ENCODE measurements at places on chromosomes 5 and 9.
A peak's percentile ranks its signal among the peaks of the same experiment; 100 is the strongest.

DNA sequence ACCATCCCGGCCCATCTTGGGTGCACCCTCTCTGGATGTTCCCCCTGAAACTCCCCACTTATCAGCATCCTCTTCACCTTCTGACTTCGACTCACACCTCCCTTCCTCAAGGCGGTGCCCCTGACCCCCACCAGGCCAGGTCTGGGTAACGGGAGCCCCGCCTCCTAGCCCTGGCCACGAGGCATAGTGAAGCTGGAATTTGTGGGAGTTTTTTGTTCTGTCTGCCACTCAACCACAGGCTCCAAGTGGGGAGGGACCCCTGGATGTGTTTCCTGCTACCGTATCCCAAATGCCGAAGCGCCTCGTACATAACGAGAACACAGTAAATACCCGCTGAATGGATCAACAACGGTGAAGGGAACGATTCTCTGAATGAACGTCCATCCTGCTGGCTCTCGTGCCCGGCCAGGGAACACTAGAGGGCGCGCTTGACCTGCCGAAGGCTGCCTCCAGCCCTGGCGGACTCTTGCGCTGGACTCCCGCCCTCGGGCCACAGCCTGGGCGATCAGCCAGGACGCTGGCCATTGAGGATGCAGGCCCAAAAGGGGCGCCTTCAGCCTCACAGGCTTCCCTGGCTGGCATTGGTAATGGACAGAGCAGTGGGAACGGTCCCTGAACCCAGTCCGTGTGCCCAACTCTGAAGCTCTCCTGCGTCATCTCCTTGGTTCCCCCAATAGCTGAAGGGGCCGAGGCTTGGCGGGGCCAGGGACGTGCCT is 47.3 kb upstream of the PHYKPL start:
- peak; percentile 56 for DNase-seq

- DNase-seq, result no peak
Observed at GRCh38 chr9:76835571-76836283, 70.2 kb downstream of the PRUNE2 start.

- peak; percentile 43 for DNase-seq
Observed at GRCh38 chr5:83564069-83564749, 92.7 kb downstream of the VCAN start.

GRCh38 chr5:59767681-59768151 is 125.8 kb downstream of the PDE4D start:
- no peak for DNase-seq

- DNase-seq, result no peak
Observed at GRCh38 chr5:108561416-108562204, 179.7 kb upstream of the FBXL17 start.

- peak; percentile 4 for DNase-seq
Observed at GRCh38 chr9:121557581-121558447, 58.2 kb upstream of the GGTA1 start.

- DNase-seq, result no peak
Observed at GRCh38 chr9:88221105-88221504, 82.8 kb upstream of the SPATA31C2 start.

- no peak for DNase-seq
Observed at GRCh38 chr5:135135530-135136226, 101.7 kb upstream of the PITX1 start.

- peak; percentile 15 for DNase-seq
Observed at GRCh38 chr5:154868702-154869101, 10.3 kb downstream of the CNOT8 start.

DNA sequence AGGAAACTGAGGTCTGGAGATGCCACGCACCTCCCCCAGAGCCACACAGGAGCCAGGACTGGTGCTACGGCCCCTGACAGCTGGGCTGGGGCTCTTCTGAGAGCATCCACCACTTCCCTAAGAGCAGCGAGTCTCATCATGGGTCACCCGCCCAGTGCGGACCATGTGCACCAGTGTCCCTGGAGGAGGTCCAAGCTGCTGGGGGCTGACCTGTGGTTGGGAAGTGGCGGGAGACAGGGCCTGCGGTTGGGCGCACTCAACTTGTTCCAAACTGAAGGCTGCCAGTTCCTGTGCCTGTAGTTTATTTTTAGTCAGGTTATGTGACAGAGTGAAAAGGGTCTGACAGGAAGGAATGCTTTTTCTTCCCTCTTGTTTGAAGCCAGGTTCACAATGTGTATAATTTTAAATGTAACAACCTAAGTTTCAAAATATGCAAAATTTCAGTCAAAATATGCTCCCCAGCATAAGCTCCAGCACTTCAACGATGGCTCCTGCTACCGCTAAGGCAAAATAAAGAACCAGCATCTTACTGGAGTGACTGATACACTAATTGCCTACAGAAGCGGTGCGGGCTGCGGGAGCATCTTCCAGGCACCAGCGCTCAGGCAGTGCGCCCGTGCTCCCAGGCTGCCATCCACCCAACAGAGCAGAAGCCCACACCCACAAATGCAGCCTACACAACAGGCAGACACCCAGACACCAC is 14.8 kb downstream of the BARHL1 start:
- DNase-seq, result no peak

DNA sequence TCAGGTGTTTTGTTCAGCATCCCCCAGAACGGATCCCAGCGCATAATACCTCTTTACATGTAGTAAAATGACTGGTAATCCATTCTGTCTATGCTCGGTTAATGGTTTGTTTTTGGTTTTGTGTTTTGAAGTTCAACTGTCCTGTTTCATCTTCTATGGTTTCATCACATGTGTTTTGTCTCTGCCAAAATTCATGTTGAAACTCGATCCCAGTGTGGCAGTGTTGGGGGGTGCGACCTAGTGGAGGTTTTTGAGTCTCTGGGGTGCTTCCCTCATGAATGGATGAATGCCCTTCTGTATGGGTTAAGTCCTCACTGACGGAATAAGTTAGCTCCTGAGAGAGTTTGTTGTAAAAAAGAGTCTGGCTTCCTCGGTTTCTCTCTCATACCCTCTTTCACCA is 317.4 kb downstream of the KDM4C start:
- DNase-seq, result no peak

- no peak for DNase-seq
Observed at GRCh38 chr5:156411185-156411613, 84.2 kb downstream of the SGCD start.

DNA sequence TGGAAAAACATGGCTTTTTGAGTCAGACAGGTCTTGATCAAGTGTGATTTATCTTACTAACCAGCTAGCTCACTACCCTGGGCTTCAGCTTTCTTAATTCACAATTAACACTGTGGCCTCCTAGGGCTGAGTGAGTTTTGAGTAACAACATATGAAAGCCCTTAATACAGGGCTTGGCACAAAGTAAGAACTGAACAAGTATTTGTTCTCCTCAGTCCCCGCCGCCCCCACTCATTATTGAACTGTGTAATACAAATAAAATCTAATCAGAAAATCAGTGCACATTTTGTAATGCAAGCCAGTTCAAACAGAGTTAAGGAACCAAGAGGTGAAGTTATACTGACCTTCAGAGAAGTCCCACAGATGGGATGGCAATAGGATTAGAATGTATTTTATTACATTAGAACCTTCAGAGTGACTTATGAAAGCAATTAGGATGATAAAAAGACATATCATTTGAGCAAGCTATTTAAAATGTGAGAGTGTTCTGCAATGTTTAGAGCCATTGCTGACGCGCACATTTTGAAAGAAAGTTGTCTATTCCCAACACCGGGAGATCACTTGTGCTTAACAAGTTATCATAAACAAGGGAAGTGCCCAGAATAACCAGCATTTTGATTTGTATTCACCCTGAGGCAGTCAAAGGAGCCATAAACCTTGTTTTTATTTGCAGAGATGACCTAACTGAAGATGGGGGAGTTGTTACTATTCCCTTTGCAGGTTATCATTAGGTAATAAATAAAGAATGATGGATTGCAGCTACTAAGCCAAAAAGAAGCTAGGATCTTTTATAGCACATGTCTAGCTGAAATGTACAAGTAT is 19.4 kb downstream of the ADAMTS16 start:
- no peak for DNase-seq

DNA sequence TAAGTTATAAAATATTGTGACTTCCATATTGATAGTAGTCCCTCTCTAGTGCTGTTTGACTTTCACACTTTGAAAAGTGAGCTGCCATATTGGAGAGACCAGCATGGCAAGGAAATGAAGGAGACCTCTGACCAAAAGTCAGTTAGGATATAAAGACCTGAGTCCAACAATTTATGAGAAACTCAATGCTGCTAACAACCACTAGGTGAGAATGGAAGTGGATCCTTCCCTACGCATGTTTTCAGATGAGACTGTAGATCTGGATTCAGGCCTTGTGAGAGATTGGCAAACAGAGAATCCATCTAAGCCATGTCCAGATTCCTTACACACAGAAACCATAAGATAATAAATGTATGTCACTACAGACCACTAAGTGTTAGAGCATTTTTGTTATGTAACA is 81.6 kb downstream of the CTNND2 start:
- no peak for DNase-seq

- no peak for DNase-seq
Observed at GRCh38 chr5:93721511-93721910, 19.9 kb downstream of the POU5F2 start.

GRCh38 chr9:13351778-13352386 is 72.4 kb upstream of the MPDZ start:
- no peak for DNase-seq

- no peak for DNase-seq
Observed at GRCh38 chr5:176162888-176163287, 75.3 kb upstream of the SIMC1 start.

- DNase-seq, result no peak
Observed at GRCh38 chr5:55599148-55600050, 64.6 kb upstream of the PLPP1 start.

- DNase-seq, result no peak
Observed at GRCh38 chr5:104048231-104048630, 485.6 kb upstream of the NUDT12 start.

DNA sequence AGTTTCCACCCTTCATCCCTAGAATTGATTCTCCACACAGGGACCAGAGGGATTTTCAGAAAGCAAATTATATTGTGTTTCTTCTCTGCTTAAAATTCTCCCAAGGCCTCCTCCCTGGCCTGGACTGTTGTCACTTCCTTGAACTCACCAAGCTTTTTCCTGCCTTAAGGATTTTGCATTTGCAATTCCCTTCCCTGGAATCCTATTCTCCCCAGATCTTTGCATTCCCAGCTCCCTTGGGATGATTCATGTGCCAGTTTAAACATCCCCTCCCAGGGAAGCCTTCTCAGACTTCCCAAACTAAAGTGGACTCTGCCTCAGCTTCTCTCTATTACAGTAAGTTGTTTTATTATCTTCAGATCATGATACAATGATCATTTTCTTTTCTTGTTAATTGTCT is 35.2 kb upstream of the PDE8B start:
- no peak for DNase-seq

DNA sequence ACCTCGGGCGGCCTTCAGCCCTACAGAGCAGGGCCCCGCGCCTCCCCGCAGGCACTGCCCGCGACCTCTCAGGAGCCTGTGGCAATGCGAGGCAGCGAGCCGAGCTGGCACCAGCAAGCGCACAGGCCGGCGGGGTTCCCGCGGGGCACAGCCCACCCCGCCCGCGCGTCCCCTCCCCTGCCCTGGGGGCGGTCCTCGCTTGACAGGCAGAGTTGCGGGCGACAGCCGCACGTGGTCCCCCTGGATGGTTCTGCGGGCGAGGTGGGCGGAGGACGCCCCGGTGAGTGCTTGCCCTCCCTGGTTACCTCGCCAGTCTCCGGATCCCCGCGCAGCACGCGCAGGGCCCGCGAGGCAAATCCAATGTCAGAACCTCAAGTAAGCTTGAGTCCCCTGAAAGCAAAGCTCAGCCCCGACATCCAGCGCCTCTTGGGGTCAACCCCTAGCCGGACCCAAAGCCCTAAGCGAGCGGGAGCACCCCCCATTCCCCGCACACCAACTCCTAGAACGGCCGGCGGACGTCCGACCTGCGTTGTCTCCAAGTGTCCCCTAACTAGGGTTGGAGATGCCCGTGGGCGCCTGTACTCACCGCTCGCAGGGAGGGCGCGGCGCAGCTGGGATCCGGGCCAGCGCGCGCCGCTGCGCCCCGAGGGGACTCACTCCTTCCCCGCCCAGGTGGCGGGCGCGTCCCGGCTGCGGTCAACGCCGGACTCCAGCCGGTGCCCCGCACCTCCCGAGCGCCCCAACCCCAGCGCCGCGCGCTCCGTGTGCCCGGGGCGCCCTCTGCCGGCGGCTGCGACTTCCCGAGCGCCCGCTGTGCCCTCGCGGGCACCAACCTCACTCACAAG is at the start of gene DRD1:
TSS of gene DRD1 (minus strand) at position 123 of the 845 bp plus-strand sequence. CDS start 1,083 bp downstream, outside the sequence.
- peak; percentile 27 for DNase-seq

GRCh38 chr5:154237946-154238345 is 47.4 kb downstream of the GALNT10 start:
- DNase-seq, result no peak

GRCh38 chr5:58393716-58394115 is 66.2 kb downstream of the PLK2 start:
- DNase-seq, result no peak

GRCh38 chr5:95857185-95857945 is 34.8 kb upstream of the GLRX start:
- DNase-seq, result no peak

DNA sequence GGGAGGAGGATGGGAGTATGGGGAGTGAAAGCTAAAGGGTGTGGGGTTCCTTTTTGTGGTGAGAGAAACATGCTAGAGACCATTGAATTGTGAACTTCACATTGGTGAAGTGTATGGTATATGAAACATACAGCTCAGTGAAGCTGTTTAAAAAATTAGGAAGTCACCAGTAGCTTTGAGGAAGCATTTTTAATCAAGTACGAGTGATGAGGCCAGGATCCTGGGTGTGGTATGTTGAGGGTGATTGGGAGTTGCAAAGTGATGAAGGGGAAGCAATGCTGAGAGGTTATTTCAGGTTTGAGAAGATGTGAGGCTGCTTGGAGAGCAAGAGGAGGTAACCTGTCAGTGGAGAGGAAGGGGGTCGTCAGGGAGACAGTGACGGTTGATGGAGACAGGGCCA is 22.7 kb upstream of the CLK4 start:
- no peak for DNase-seq

DNA sequence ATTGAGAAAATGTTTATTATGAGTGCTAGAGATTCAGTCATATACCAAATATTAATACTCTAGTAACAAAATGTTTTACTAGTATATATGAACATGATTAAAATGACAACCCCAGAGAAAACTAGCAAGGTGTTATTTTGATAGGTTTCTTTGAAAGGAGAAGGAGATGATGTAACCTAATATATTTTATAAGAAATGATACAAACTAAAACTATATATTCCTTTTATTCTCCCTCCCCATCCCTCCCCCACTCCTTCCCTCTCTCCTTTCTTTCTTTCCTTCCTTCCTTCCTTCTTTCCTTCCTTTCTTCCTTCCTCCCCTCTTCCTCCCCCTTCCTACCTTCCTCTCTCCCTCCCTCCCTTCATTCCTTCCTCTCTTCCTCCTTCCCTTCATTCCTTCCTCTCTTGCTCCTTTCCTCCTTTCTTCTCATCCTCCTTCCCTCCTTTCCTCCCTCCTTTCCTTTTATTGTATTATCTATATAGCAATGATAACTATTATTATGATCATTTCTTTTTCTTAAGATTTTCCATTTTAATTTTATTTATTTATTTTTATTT is 215.3 kb upstream of the MEF2C start:
- DNase-seq, result no peak

GRCh38 chr9:15153961-15154360 is 153.1 kb downstream of the TTC39B start:
- no peak for DNase-seq

All from CD4-positive, alpha-beta T cell treated with Interleukin-4 for 1 hour (primary cell).